ENCODE measurements at places on chromosomes 16 and 17.

GRCh38 chr16:49497466-49497865, 123.9 kb downstream of the C16orf78 start:
- DNase-seq, result no peak

- DNase-seq, result no peak
These were observed 41.7 kb upstream of the MGAT5B start for GRCh38 chr17:76826330-76827068.

DNA sequence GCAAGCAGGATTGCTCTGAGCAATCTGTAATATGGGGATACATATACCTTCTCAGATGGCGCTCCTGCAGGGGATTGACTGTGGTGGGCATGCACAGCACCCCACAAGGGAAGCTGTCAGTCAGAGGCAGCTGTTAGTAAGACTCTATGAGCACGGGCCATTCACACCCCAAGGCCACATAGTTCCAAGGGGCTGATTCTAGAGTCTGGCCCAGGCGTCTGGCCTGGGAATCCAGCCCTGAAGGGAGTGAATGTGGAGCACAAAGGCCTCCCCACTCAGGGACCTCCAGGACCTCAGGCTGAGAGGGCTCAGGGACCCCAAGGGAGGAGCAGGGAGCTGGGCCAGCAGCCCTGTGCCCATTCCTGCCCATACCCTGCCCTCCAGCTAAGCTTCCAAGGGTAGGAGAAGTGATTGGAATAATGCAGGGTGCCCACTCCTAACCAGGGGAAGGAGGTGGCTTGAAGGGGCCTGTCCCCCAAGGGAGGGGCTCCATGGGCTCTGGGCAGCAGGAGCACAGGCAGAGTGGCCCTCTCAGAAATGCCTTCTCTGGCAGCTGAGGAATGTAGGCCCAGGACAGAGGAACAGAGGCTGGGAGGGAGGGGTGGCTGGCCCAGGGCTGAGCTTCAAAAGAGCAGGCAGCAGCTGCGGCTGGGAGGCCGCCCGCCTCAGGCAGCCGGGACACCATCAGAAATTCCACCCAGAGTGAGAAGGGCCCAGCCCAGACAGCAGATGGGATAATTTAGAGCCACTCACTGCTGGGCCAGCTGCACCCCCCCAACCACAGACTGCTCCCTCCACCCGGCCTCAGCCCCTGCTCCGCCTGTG, 48.9 kb upstream of the MRPS23 start:
- peak; percentile 89 for DNase-seq

DNA sequence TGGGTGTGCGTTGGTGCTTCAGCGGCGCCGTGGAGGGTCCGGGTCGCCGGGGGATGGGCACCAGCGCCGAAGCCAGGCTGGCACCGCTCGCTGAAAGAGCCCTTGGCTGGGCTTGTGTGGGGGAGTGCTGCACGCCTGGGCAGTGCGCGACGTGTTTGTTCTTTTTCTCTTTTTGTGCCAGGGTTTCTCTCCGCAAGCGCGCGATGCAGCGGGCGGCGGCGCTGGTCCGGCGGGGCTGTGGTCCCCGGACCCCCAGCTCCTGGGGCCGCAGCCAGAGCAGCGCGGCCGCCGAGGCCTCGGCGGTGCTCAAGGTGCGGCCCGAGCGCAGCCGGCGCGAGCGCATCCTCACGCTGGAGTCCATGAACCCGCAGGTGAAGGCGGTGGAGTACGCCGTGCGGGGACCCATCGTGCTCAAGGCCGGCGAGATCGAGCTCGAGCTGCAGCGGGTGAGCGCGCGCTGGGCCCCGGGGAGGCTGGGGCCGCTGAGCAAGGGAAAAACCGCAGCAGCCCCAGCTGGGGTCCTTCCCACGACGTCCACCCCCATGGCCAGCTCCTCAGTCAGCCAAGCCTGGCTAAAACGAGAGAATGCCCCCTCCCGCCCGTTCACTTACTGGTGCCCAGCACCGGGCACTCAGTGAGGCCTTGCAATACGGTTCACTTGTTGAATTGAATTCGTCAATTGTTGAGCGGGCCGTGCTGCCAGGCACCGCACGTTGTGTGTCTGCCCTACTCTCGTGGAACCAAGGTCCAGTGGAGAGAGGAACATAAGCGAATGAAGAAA, 541 bp downstream of the GPT2 start:
- DNase-seq, result no peak

DNA sequence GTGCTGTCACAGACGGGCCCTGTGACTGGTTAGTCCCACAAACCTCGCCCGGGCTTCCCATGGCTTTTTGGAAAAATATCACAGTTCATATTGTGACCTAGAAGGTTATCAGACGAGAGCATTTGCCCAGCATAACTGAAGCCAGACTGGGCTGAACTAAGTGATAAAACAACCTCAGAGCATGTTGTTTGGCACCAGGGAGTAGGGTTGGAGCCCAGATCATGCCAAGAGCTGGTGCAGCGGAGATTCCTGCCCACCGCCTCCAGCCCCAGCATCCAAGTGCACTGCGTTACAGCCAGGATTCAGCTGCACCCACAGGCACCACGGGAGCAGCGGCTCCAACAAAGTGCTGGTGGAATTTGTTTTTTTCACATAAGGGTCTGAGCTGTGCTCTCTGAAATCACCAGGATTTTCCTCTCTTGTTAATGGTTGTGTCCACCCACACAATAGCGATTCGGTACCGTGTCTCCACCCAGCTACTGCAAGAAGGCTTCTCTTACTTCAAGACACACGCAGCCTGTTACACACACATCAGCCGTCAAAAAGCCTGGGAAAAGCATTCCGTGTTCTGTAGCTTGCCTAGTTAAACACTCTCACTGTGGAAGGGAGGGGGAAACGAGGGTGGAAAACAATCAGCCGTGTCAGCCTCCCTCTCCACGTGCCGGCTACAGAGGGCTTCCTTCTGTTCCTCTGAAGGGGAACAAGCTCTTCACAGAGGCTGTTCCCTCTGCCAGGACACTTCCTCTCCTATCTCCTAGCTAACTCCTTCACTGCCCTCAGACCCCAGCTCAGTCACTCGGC, 273.8 kb downstream of the C16orf95 start:
- DNase-seq, result no peak

DNA sequence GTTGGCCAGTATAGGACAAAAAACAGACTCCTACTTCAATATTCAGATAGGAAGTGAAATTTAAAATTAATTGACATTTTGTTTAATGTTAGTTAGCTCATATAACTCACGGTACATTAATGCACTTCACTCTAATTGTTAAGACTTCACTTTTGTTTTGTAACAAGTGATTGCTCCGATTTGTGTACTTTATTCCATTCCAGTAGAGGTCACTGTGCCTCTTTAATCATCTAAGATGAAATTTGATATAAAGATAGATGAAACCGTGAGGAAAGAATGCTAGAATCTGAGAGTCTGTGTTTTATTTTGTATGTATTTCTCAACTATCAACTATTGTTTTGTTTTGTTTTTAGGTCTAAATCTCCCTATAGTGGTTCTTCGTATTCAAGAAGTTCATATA, 29.0 kb downstream of the RBBP6 start:
- no peak for DNase-seq

DNA sequence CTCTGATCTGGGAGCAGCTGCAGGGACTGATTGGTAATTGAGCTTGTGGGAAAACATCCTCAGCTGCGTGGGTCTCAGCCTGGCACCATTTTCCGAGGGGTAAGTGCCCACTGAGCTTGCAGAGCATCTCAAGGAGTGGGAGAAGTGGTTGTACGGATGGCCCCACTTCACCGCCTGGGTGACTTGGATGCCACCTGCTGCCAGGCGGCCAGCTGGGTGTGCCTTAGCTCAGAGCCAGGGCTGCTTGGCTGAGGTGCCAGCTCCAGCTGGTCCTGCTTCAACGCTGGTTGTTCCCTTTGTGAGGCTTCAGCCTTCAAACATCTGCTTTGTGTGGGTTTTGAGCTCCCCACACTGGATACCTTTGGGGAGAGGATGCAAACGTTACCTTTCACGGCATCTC, 482.7 kb upstream of the EEF2KMT start:
- peak; percentile 10 for DNase-seq

DNA sequence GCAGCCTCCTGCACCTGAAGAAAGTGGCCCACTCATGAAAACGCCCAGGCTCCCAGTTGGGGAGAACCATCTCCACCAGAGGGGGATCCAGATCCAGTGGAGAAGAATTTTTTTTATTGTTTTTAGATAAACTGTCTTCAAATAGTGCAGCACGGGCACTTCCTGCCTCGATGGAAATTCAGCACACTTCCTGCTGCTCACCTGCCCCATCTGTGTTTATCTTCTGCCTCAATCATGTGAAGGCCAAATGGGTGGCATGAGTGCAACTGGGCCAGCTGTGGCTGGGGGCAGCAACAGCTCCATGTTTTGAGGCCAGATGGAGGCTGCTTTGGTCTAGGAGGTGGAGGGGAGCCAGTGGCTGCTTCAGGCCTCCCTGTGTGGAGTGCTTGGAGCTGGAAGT, 75.9 kb upstream of the WSB1 start:
- no peak for DNase-seq

- no peak for DNase-seq
These were observed 10.2 kb downstream of the DEXI start for GRCh38 chr16:10931977-10932632.

GRCh38 chr17:43769859-43770258, 8.9 kb downstream of the DUSP3 start:
- no peak for DNase-seq
